Activated T-cell treated with anti-CD3 and anti-CD28 coated beads for 4 hours (primary cell): ENCODE measurements at places on chromosomes 3 and 15.

GRCh38 chr3:137764001-137764433 is at the start of gene SOX14:
Gene SOX14, plus strand, starts transcription at chr3:137764315. Its CDS starts 470 bp downstream, at chr3:137764785.
- DNase-seq, result no peak

DNA sequence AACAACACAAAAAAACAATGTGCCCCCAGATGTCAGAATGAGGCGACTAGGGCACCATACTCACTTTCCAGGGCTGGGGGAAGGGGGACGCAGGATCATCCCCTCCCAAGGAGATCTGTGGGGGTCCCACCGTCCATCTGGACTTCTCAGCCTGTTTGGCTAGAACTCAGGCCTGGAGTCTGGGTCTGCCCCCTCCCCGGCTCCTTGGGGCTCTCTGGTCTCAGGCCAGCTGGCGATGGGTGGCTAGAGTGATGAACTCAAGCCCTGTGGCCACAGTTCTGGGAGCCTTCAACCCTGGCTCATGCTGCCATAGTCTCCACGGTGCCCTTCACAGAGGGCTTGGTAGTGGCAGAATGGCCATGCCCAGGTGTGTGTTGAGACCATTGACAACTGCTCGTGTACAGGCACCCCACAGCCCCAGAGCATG is 13.6 kb downstream of the ZBTB47 start:
- DNase-seq, result no peak

- peak; percentile 18 for DNase-seq
These were observed at the start of gene SCG3 for GRCh38 chr15:51681303-51681963. Gene SCG3, plus strand, starts transcription at chr15:51681503. Its CDS starts 253 bp downstream, at chr15:51681756.

- no peak for DNase-seq
These were observed 19.9 kb upstream of the COLQ start for GRCh38 chr3:15541371-15541770.

DNA sequence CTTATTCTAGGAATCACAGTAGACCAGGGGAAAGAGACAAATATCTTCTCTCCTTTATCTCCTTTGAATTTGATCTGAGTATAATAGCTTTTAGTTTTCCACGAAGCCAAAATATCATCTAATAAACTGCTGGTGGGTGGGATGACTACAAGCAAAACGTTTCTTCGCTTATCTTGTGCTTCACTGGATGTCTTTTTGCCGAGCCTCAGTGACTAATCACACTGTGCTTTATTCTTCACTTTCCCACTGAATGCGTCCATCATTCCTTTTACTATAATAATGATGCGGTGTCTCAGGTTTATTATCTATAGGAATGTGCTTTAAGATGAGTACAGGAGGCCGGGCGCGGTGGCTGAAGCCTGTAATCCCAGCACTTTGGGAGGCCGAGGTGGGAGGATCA is 32.5 kb downstream of the CEP152 start:
- DNase-seq, result no peak

DNA sequence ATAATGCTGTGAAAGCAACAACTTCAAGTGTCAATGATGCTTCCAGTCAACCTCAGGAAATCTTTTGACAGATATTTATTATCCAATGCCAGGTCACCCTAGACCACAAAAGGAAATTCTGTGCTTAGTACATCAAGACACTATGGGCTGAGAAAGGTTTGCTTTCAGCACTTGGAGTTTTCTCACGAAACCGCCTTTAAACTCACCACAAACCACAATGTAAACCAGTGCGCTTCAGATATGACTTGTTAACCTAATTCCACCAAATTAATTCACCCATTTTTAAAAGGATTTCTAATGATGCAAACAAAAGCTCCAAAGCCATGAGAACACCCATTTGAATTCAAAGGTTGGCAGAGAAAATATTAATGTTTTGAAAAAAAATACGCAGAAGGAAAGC is 292.9 kb upstream of the NR2F2 start:
- no peak for DNase-seq

DNA sequence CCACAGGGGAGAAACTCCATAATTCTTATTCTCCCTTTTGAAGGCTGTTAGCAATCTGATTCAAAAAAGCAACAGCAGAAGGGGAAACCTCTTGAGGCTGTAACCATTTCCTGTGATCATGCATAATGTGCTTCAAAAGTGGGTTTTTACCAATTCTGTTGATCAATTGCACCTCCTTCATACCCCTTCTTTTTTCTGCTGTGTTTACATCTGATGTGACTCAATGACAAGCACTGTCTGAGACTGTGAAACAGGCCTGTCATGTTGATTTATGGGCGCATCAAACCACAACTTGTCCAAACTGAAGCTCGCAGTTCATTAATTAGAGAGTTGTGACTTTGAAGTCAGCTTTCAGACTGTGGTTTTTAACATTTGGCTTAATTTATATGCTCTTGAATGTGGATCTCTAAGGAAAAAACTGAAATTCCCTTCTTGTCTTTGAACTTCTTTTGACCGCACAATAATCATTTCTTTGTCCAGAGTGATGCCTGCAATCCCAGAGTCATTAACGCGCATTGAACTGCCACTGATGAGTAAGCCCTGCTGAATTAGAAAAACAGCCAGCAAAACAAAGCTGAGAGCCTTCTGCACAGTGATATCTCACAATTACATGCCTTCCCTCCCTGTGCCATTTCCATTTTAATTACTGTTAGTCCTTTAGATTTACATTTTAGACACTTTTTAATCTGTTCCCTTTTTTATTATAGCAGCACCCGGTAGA is 532.8 kb downstream of the FOXP1 start:
- no peak for DNase-seq

DNA sequence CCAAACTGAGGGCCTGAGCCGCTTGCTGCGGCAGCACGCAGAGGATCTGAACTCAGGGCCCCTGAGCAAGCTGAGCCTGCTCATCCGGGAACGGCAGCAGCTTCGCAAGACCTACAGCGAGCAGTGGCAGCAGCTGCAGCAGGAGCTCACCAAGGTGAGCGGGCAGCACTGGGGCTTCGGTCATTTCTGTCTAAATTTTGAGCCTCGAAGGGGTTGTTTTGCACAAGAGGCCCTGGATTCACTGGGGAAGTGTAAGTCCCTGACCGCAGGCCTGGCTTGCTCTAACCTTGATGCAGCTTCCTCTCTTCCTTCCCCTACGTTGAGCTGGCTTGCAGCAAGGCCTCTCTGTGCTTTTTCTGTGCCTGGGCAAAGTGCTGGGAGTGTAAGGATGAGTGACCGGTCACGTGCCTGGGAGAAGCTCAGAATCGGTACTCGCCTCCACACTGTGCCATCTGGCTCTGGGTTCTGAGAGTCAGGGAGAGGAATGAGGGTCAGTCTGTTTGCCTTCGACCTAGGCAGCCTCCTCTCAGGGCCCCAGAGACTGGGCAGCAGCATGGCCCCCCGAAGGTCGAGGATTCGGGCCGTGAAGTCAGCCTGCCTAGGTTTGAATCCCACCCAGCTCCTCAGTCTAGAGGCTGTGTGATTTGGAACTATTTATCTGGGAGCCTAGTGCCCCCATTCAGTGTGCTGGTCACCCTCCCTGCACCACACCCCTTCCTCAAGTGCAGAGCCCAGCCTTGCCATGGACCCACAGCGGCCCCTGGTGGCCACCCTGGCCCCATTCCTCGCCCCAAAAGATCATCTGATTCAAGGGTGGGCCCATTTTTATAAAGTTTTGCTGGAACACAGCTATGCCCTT is 1.4 kb downstream of the FES start:
- peak; percentile 77 for DNase-seq

DNA sequence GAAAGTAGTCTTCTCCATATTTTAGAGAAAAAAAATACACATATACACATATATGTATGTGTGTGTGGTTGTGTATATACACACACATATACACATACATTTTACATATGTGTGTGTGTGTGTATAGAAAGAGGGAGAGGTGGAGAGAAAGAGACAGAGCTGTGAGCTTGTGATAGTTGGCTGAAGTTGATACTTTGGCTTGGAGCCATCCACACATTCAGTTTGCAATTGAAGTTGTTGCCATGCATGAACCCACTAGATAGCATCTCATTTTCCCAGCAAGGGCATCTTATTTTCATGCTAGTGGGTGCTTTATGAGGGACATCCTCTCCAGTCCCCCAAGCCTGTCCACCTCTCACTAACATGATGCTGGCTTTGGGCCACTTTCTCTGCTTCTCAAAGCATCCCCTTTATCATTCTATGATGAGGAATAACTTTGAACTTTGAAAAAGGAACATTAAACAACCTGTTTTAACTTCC is 228.6 kb downstream of the ZNF621 start:
- DNase-seq, result no peak

GRCh38 chr3:99915906-99916432 is 98.3 kb downstream of the CMSS1 start:
- DNase-seq, result no peak

DNA sequence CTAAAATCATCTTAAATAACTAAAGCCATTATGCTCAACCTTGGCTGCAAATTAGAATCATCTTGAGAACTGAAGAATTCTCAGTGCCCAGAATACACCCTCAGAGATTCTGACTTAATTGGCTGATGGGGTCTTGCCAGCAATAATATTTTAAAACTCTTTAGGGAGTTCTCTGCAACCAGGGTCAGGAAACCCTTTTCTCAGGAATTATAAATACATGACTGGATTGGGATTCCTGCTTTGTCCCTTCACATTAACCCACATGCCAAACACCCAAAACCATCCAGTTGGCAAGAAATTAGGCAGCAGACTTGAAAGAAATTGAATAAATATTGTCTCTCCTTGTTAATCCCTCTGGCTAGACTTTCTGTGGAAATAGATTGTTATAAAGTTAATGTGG is 482.3 kb upstream of the NECTIN3 start:
- DNase-seq, result no peak

- no peak for DNase-seq
These were observed 88.6 kb upstream of the PSMD6 start for GRCh38 chr3:64111872-64112271.

DNA sequence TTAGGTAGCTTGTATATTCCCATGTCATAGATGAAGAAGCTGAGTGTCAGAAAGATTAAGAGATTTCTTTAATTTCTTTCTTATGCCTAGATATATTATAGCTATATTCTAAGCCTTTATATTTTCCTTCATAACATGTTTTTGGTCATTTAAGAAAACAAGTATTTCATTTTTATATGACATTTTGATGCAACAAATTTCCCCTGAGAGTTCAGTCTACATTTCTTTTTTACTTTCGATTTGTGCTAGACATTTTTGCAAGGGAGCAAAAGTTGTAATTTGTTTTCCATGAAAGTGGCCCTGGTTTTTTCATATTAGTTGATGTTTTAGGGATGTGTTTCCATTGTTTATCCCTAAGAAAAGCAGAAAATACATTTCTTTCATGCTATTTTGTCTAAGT is 344.9 kb downstream of the NLGN1 start:
- DNase-seq, result no peak

GRCh38 chr15:25811481-25811906 is 51.6 kb downstream of the ATP10A start:
- no peak for DNase-seq

DNA sequence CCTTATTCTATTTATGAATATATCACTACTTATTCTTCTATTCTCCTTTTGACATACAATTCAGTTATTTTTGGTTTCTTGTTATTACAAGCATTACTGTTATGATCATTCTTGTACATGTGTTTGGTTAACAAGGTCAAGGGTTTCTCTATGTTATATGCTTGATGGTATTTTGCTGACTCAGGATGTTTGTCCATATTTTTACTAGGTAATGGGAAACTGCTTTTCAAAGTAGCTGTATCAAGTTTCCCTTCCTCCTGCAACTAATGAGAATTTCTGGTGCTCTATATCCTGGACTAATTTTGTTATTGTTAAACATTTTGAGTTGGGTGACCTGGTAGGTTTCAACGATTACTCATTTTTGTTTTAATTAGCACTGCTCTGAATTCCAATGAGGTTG is 841.0 kb downstream of the OTOL1 start:
- no peak for DNase-seq

DNA sequence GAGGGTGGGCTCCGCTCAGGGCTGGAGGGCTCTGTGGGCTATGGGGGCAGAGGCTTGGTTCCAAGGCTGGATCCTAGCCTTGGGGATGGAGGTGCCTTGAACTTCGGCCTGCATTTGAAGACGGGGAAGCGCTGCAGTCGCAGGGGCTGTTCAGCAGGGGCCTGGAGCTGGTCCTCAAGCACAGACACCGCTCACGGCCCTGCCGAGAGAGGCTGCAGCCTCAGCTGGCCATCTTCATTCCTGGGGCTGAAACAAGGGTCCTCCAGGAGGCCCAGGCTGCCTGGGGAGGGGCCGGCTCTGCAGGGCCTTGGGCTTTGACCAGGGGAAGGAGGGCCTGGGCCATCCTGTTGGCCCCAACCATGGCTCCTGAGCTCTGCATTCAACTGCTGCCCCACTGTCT is 25.6 kb upstream of the PLXND1 start:
- no peak for DNase-seq

GRCh38 chr15:49895347-49896223 is 223.4 kb downstream of the ATP8B4 start:
- DNase-seq, result no peak

DNA sequence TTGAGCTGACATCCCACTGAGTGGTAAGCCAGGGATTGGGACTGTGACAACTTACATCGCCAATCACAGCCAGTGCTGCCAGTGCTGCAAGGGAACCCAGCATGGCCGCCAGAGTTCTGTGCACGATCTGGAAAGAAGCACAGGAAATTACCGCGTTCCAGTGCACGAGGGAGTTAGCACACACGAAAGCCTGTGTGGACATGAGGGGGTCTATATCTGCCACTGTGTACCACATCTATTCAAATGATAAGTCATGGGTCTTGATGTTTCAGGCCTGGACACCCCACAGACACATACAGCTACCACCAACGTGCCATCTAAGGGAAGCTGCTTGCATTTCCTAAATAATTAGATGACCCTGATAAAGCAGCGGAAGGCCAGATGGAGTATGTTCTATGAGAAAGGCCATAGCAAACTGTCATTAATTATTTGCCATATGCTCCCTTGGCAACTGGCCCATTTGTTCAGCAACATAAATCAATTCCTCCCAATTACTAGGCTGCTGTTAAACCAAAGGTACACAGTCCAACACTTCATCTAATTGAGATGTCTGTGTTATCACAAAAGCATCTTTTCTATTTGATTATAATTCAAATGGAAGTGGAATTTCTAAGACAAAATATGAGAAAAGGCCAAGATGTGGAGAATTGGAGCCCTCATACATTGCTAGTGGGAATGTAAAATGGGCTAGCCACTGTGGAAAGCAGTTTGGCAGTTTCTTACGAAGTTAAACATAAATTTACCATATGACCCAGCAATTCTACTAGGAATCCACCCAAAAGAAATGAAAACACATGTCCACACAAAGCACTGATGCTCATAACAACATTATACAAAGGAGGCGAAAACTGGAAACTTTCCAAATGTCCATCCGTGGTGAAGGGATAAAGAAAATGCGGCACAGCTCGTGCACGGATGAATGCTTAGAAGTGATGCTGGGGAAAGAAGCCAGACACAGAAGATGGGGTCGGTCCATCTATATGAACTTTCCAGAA is 108.3 kb downstream of the OCA2 start:
- no peak for DNase-seq

DNA sequence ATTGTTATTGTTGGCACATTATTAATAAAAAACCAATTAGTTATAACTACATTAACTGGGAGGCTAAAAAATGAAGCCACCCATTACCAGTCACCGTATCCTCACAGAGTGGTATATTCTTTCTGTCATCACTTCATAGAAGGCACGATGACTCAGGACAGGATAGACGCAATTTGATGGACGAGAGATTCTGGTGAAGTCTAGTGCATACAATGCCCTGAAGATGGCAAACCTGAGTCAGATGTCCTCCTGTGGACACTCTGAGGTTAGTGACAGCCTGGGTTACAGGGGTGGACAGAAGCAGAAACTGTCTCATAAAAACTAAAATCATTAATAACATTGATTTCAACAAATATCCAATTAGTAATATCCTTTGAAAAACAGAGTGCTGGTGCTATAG is 150.3 kb downstream of the SLC9A9 start:
- no peak for DNase-seq
